B cell (primary cell): ENCODE measurements at places on chromosomes 3 and 15. TPM values are rescaled to one million over a fixed set of nuclear protein-coding genes. Genes with fewer than 3 reads are reported as not detected.
A peak's percentile ranks its signal among the peaks of the same experiment; 100 is the strongest.

The FBXL2 gene
- total RNA-seq: 0.34 TPM in 1 of 2 replicates, not detected in the other

The C3orf22 gene
- not detected in 2 replicates for total RNA-seq

The KCNAB1 gene
- not detected in 2 replicates for total RNA-seq

The ARHGEF26 gene
- not detected in 2 replicates for total RNA-seq

The RIOX2 gene
- 23.6 and 27.8 TPM in 2 replicates for total RNA-seq

The DUOXA2 gene
- not detected in 2 replicates for total RNA-seq

The CKMT1B gene
- not detected in 2 replicates for total RNA-seq

The TRPM1 gene
- not detected in 2 replicates for total RNA-seq

The NANOGP8 gene
- total RNA-seq: not detected in 2 replicates

DNA sequence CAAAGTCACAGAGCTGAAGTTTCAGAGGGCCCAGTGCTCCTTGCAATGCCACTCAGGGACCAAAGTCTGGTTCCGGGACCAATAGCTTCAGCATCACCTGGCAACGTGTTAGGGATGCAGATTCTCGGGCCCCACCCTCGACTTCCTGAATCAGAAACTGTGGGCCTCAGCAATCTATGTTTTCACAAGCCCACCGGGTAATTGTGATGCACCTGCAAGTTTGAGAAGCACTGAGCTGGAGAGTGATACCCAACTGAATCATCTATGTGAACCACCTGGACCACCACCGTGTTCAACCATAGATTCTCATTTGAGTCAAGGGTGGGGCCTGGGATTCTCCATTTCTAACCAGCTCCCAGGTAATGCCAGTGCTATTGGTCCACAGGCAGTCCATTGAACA is 55.7 kb downstream of the CORO2B start:
- H3K36me3 ChIP-seq: no peaks in the 10 kb centered on the region
- DNase-seq: peak; percentile 20
- H3K4me3 ChIP-seq: no peak overlapping the region
- H3K4me1 ChIP-seq: peaks cover 78% of the 10 kb centered on the region
- H3K27ac ChIP-seq: peak overlapping the region; percentile 95

DNA sequence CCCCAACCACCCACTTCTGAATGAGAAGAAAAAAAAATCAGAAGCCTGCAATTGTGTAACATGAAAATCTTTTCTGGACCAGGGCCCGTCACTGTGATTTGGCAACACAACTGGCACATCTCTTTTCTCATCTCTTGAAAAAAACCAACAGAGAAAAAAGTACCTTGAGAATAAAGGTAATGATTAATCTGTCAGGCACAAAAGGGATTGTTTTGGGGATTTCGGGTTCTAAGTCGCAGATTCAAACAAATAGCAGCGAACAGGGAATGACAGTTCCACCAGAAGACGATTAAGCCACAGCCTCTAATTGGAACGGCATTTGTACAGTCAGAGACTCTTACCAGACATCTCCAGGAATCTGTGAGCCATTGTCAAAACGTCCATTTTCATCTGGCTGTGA is at the start of gene AQP9:
Gene AQP9 (plus strand): TSS at position 276 of the 400 bp plus-strand sequence. CDS start 185 bp downstream, outside the sequence.
- H3K27me3 ChIP-seq: peaks cover 5% of the 10 kb centered on the region
- H3K4me3 ChIP-seq: peak within 1 kb of the TSS; percentile 88
- H3K27ac ChIP-seq: no peak within 1 kb of the TSS
- no peaks in the 10 kb centered on the region for H3K4me1 ChIP-seq

DNA sequence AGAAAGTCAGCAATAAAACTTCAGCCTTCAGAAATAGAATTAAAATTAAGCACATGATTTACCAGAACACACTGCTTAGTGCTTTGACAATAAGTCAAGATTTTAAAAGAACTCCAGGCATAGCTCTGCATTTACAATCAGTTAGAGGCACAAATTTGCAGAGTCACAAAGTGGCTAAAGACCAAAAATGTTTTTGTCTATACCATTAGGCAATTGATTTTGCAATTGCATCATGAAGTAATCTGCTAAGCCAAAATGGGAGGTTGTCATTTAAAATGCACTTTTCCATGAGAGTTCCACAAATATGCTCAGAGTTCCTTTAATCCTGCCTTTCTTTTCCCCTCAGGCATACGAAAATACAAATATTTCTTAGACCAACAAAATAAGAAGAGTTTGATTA is 10.1 kb upstream of the DCP1A start:
- H3K36me3 ChIP-seq: no peaks in the 10 kb centered on the region
- no peak overlapping the region for H3K27ac ChIP-seq
- no peaks in the 10 kb centered on the region for H3K4me1 ChIP-seq
- DNase-seq: no peak

- H3K27ac ChIP-seq: no peak overlapping the region
- DNase-seq: no peak
- H3K4me3 ChIP-seq: no peak overlapping the region
- no peaks in the 10 kb centered on the region for H3K4me1 ChIP-seq
These were observed 159.0 kb upstream of the KCNH8 start for GRCh38 chr3:18989237-18989795.

- peak overlapping the region; percentile 93 for H3K27ac ChIP-seq
- no peaks in the 10 kb centered on the region for H3K36me3 ChIP-seq
- H3K27me3 ChIP-seq: no peaks in the 10 kb centered on the region
These were observed 1.7 kb upstream of the IFT57 start for GRCh38 chr3:108223928-108224327.

- no peaks in the 10 kb centered on the region for H3K4me1 ChIP-seq
- H3K4me3 ChIP-seq: no peak overlapping the region
- H3K27me3 ChIP-seq: no peaks in the 10 kb centered on the region
These were observed 11.0 kb downstream of the LTF start for GRCh38 chr3:46453526-46454208.

GRCh38 chr3:60696428-60697125 is 554.7 kb downstream of the FHIT start:
- H3K36me3 ChIP-seq: no peaks in the 10 kb centered on the region
- no peak for DNase-seq
- H3K4me1 ChIP-seq: no peaks in the 10 kb centered on the region

- peaks cover 8% of the 10 kb centered on the region for H3K27me3 ChIP-seq
- no peak for DNase-seq
- H3K27ac ChIP-seq: no peak overlapping the region
These were observed 252.2 kb downstream of the SHQ1 start for GRCh38 chr3:72595927-72596610.

GRCh38 chr15:77107068-77107467 is 36.2 kb upstream of the TSPAN3 start:
- DNase-seq: no peak
- H3K4me3 ChIP-seq: no peak overlapping the region
- H3K4me1 ChIP-seq: peaks cover 3% of the 10 kb centered on the region
- no peaks in the 10 kb centered on the region for H3K36me3 ChIP-seq

DNA sequence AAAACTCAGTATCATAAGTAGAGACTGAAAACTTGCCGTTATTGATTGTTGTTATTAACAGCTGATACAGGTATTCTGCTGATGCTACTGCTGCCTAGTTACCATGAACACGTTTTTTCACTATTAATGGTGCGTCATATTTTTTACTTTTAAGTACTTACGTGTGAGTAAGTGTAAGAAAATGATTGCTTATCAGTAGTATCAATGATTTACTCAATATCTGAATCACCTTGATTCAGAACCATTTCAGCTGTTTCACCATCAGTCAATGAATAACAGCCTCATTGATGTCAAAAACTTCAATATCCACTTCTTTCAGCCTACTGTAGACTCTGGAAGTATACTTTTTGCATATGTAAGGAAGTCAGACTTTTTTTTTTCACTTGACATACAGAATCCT is 4.7 kb downstream of the CCR8 start:
- no peak for DNase-seq
- H3K27me3 ChIP-seq: no peaks in the 10 kb centered on the region
- no peak overlapping the region for H3K27ac ChIP-seq
- no peaks in the 10 kb centered on the region for H3K4me1 ChIP-seq

GRCh38 chr3:194617827-194618226 is 15.4 kb downstream of the TMEM44 start:
- no peak for DNase-seq
- H3K4me1 ChIP-seq: no peaks in the 10 kb centered on the region
- no peak overlapping the region for H3K27ac ChIP-seq

- H3K27ac ChIP-seq: peak overlapping the region; percentile 79
- H3K4me1 ChIP-seq: peaks cover 55% of the 10 kb centered on the region
- no peaks in the 10 kb centered on the region for H3K36me3 ChIP-seq
- H3K27me3 ChIP-seq: no peaks in the 10 kb centered on the region
- H3K4me3 ChIP-seq: no peak overlapping the region
These were observed 35.1 kb upstream of the SPTBN5 start for GRCh38 chr15:41928637-41929620.

DNA sequence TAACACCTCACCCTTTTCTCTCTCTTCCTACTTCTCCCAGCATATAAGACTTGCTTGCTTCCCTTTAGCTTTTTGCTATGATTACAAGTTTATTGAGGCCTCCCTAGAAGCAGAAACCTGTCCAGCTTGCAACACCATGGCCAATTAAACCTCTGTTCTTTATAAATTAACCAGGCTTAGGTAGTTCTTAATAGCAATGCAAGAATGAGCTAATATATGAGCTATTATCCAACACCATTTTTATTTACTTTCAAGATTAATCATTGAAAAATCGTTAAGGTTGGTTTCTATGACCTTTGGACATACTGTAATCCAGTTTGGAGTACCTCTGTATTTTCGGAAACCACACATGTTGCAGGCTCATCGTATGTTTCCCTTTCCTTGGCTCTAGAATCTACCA is 643.1 kb downstream of the ZPLD1 start:
- no peaks in the 10 kb centered on the region for H3K27me3 ChIP-seq
- H3K27ac ChIP-seq: no peak overlapping the region
- no peaks in the 10 kb centered on the region for H3K4me1 ChIP-seq
- no peak for DNase-seq
- no peak overlapping the region for H3K4me3 ChIP-seq

DNA sequence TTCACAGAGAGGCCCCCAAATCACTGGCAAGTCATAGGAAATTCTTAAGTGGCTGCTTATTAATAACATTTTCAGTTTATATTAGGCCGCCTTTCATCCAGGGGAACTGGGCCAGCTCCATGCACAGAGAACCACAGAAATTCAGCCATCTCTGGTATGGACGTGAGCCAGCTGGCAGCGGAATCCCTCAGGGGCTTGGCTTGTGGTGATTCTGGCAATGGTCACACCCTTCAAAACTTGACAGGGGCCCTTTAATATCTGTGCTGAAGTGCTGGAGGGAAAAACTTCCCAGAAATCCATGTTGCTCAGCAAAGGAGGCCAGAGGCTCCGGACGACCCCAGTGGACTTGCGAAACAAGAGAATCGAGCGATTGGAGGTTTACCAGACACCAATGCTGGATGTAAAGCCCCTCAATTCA is 11.3 kb downstream of the PRICKLE2 start:
- H3K27ac ChIP-seq: no peak overlapping the region

DNA sequence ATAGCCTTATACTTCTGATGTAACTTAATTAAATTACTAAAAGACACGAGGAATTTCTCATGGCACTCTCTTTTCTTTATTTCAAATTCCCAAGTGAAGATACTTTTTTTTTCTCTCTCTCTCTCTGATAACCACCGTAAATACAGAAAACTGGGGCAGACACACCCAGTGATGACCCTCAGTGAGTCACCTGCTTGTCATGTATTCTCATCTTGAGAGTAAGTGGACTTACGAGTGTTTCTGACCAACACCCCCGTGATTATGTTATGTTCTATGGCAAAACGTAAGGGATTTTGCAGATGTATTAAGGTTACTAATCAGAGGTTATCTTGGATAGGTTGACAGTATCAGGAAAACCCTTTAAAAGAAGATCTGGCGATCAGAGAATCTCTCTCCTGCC is 348.8 kb upstream of the ZNF717 start:
- H3K4me3 ChIP-seq: no peak overlapping the region
- no peak for DNase-seq
- no peaks in the 10 kb centered on the region for H3K36me3 ChIP-seq
- H3K27me3 ChIP-seq: no peaks in the 10 kb centered on the region
- H3K4me1 ChIP-seq: no peaks in the 10 kb centered on the region

DNA sequence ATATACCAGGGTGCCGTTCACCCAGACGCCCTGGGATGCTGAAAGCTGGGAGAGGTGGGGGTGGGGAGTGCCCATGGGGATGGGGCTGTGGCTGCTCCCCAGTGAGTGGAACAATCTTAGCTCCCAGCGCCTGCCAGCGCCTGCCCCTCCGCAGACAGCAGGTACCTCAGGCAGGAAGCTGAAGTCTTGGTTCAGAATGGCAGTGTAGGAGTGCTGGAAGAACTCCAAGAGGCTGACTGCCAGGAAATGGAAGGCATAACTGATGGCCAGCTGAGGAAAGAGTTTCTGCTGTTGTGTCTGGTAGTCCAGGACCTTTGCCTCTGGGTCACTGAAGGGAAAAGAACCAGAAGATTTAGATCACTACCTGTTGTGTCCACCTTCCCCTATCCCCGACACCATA is 8.4 kb downstream of the ACOX2 start:
- peaks cover 8% of the 10 kb centered on the region for H3K4me1 ChIP-seq
- no peak overlapping the region for H3K4me3 ChIP-seq
- H3K27me3 ChIP-seq: no peaks in the 10 kb centered on the region
- H3K27ac ChIP-seq: no peak overlapping the region
- no peaks in the 10 kb centered on the region for H3K36me3 ChIP-seq

- no peaks in the 10 kb centered on the region for H3K27me3 ChIP-seq
- no peaks in the 10 kb centered on the region for H3K36me3 ChIP-seq
- no peak overlapping the region for H3K4me3 ChIP-seq
- no peak for DNase-seq
These were observed 62.8 kb downstream of the OTOL1 start for GRCh38 chr3:161559177-161559998.

GRCh38 chr3:42539871-42540714 is 37.6 kb downstream of the VIPR1 start:
- H3K27me3 ChIP-seq: no peaks in the 10 kb centered on the region
- H3K36me3 ChIP-seq: no peaks in the 10 kb centered on the region
- H3K27ac ChIP-seq: no peak overlapping the region
- H3K4me3 ChIP-seq: no peak overlapping the region

GRCh38 chr15:90189781-90190467 is 11.2 kb upstream of the SEMA4B start:
- DNase-seq: no peak
- H3K27ac ChIP-seq: peak overlapping the region; percentile 88
- no peaks in the 10 kb centered on the region for H3K36me3 ChIP-seq
- peaks cover 87% of the 10 kb centered on the region for H3K4me1 ChIP-seq

GRCh38 chr3:150443331-150443741 is 35.2 kb downstream of the TSC22D2 start:
- no peak overlapping the region for H3K27ac ChIP-seq
- no peaks in the 10 kb centered on the region for H3K4me1 ChIP-seq
- no peak for DNase-seq
- no peak overlapping the region for H3K4me3 ChIP-seq

- no peak overlapping the region for H3K27ac ChIP-seq
- no peak for DNase-seq
- no peaks in the 10 kb centered on the region for H3K27me3 ChIP-seq
- no peak overlapping the region for H3K4me3 ChIP-seq
- H3K4me1 ChIP-seq: no peaks in the 10 kb centered on the region
These were observed 15.4 kb downstream of the PAQR5 start for GRCh38 chr15:69314131-69314530.
